Activated CD4-positive, alpha-beta memory T cell treated with anti-CD3 and anti-CD28 coated beads, Interleukin-2, amount 10 ng/mL, durations not matched to agents 7 days and 5 days (primary cell): ENCODE measurements at places on chromosomes 7 and 10. TPM values are rescaled to one million over a fixed set of nuclear protein-coding genes. Genes with fewer than 3 reads are reported as not detected.

The SLC35G1 gene
- 3.5 TPM for total RNA-seq

DNA sequence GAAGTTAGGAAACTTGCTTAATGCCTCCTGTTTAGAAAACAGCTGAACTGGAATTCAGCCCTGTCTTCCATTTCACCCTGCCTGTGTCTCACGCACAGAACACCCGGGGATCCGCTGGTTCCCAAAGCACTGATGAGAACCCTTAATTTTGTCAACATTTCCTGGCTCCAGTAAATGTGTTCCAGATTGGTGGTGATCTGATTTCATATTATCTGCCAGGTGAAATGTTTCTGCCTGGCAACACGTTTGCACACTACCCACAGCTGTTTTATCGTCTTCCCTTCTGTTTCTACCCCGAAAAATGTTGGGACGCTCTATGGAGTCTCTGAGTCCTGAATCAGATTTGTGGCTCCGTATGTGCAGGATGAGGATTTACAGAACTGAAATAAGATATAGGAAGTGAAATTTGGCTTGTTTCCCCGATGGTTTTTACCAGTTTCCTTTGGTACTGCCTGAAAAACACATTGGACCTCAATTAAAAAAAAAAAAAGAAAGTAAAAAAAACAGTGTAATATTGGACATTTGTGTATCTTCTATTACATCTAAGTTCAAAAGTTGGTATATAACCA, 29.0 kb downstream of the MRC1 start:
- no peaks in the 10 kb centered on the region for H3K36me3 ChIP-seq
- no peak overlapping the region for H3K27ac ChIP-seq
- peaks cover 6% of the 10 kb centered on the region for H3K27me3 ChIP-seq
- H3K4me3 ChIP-seq: no peak overlapping the region

- no peaks in the 10 kb centered on the region for H3K36me3 ChIP-seq
- no peak for DNase-seq
- H3K4me1 ChIP-seq: no peaks in the 10 kb centered on the region
- H3K4me3 ChIP-seq: no peak overlapping the region
- H3K27ac ChIP-seq: no peak overlapping the region
These were observed 70.1 kb downstream of the ZPBP start for GRCh38 chr7:50022991-50023390.

- no peak for DNase-seq
- H3K27me3 ChIP-seq: peaks cover 14% of the 10 kb centered on the region
- no peak overlapping the region for H3K27ac ChIP-seq
- H3K36me3 ChIP-seq: no peaks in the 10 kb centered on the region
- no peaks in the 10 kb centered on the region for H3K4me1 ChIP-seq
- no peak overlapping the region for H3K4me3 ChIP-seq
These were observed 21.2 kb downstream of the LSMEM1 start for GRCh38 chr7:112501801-112502503.

DNA sequence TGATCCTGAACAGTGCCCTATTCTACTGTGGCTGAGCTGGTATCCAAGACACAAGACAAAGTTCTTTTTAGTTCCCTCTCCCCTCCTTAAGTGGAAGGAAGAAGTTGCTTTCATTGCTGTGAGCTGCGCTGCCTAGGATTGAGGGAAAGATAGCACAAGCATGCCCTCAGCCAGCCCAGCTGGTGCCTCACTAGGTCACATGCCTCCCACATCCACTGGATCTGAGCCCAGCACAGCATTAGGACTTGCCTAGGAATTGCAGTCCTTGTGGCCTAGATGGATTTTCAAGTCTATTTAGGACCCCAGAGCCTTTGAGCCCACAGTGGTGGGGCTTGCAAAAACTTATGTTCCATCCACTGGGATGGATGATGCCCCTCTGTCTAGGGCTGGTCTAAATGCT, 214.2 kb downstream of the ZNF248 start:
- no peaks in the 10 kb centered on the region for H3K36me3 ChIP-seq
- no peak overlapping the region for H3K27ac ChIP-seq
- H3K4me3 ChIP-seq: no peak overlapping the region
- no peak for DNase-seq
- H3K4me1 ChIP-seq: no peaks in the 10 kb centered on the region
- no peaks in the 10 kb centered on the region for H3K27me3 ChIP-seq

- no peak overlapping the region for H3K27ac ChIP-seq
- H3K4me1 ChIP-seq: no peaks in the 10 kb centered on the region
- no peak for DNase-seq
- H3K4me3 ChIP-seq: no peak overlapping the region
- peaks cover 7% of the 10 kb centered on the region for H3K36me3 ChIP-seq
- no peaks in the 10 kb centered on the region for H3K27me3 ChIP-seq
These were observed 29.7 kb downstream of the C1QL3 start for GRCh38 chr10:16491933-16492332.

- no peak for DNase-seq
- no peak overlapping the region for H3K27ac ChIP-seq
- no peak overlapping the region for H3K4me3 ChIP-seq
- H3K4me1 ChIP-seq: no peaks in the 10 kb centered on the region
- H3K27me3 ChIP-seq: no peaks in the 10 kb centered on the region
These were observed 141.3 kb downstream of the JMJD1C start for GRCh38 chr10:63324495-63324854.

DNA sequence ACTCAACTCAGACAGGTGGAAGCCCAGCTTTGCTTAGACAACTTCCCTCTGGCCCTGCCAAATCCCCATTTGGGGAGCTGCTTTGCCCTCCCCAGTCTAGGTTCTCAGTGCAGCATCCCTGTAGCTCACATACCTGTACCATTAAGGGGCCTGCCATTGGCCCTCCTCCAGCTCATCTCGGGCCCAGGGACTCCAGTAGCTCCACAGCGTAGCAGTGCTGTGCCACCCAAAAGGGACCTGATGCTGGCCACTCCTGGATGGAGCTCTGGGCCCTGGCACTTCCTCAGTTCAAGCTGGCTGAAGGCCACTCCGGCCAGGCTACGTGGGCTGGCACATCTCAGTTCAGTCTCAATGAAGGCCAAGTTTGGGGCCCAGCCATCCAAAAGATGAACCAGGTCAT, 7.4 kb downstream of the LRIT1 start:
- no peaks in the 10 kb centered on the region for H3K36me3 ChIP-seq
- H3K27me3 ChIP-seq: peaks cover 9% of the 10 kb centered on the region
- no peak overlapping the region for H3K4me3 ChIP-seq
- no peak for DNase-seq

GRCh38 chr7:121442845-121443244, 46.7 kb upstream of the FAM3C start:
- H3K27ac ChIP-seq: peak overlapping the region; percentile 45
- peak; percentile 35 for DNase-seq
- H3K4me3 ChIP-seq: no peak overlapping the region

DNA sequence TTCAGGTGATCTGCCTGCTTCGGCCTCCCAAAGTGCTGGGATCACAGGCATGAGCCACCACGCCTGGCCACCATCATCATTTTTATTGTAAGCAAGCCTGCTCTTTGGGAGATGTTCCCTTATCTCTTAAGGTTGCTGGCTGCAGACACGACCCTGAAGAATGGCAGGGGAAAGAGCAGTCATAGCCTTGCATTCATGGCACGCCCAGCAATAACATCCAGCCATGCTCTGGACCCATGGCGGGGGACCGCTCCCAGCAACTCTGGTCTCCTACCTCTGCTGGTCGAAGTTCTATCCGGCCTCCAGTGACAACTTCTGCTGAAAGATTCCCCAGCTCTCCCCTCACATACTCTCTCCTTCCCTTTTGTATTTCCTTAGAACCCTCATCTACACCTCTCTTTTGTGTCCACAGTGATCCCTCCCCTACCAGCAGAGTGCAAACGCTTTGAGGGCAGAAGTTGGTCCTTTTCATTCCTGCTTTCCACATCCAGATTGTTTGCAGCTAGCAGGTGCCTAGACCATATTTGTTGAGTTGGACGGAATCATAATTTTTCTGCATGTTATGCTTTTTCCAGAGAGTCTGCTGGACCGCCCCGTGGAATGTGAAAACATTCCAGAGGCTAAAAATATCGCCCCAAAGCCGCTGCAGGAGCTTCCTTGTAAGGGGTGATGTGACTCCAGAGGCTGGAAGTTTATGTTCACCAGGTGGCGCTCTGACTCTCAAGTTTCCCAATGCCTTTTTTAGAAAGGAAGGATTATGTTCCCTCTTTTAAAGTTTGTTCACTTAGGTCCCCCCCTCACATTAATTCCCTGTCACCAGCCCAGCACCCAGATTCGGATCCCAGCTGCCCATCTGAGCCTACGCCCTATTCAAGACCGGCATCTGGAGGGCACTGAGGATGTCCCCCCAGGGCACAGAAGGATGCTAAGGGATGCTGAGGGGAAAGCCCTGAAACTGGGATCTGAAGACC, 4.3 kb upstream of the MARVELD1 start:
- peak; percentile 41 for DNase-seq
- no peaks in the 10 kb centered on the region for H3K36me3 ChIP-seq

The TUBB8 gene
- total RNA-seq: not detected

DNA sequence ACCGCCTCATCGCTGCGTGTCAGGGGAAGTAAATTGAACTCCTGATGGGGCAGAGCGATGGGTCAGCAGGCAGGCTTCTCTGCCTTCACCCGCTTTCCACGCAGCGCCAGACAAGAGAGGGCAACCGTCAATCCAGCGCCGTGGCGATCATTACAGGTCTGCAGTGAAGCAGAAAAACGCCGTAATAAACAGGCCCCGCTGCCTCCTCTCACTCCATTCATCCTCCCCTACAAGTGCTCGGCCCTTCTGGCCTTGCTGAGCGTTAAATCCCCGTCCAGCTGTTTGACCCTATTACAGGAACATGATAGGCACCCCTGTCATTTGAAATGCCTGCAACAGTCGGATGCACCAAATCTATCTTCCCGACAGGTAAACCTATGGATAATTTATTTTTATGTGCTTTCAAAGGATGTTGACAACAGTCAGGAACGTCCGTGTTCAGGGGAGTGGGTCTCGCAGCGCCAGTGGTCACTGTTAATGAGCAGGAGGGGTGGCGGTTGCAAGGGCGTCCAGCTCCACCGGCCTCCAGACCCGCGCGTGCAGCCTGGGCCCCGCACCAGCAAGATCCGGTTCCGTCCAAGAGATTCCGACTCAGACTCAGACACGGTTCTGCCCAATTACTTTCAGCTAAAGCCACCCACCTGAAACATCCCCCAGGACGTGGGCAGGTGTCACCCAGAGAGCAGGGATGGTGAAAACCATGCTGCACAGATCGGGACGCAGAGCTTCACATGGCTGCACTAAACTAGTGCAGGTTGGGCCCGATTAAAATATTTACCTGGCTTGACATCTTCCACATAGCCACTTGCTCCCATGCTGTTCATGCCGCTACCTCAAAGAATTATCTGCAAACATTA, 508.0 kb upstream of the MGMT start:
- H3K4me3 ChIP-seq: no peak overlapping the region
- no peak for DNase-seq
- no peaks in the 10 kb centered on the region for H3K4me1 ChIP-seq
- no peaks in the 10 kb centered on the region for H3K27me3 ChIP-seq
- H3K27ac ChIP-seq: no peak overlapping the region

DNA sequence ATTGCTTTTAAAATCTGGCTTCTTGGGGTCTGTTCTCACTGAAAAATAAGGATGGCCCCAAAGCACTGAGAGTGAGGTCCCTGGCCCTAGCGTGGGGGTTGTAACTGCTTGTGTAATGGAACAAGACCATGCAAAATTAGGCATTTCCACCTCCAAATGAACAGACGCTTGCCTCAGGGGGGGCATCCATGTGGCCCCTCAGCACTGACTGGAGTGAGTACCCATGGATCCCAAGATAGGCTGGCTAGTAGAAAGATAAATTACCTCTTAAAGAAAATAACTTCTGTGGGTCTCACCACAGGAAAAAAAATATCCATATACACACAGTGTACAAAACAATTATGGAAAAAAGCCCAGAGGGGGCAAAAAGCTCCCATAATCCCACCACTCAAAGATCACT, 15.2 kb upstream of the CPA1 start:
- no peaks in the 10 kb centered on the region for H3K27me3 ChIP-seq
- no peaks in the 10 kb centered on the region for H3K36me3 ChIP-seq
- peaks cover 3% of the 10 kb centered on the region for H3K4me1 ChIP-seq
- no peak for DNase-seq
- H3K4me3 ChIP-seq: no peak overlapping the region

The DLX5 gene
- total RNA-seq: not detected

- H3K36me3 ChIP-seq: no peaks in the 10 kb centered on the region
- DNase-seq: no peak
- H3K4me3 ChIP-seq: no peak overlapping the region
- no peaks in the 10 kb centered on the region for H3K27me3 ChIP-seq
These were observed 15.2 kb downstream of the SLC13A4 start for GRCh38 chr7:135712796-135713195.

- H3K27me3 ChIP-seq: no peaks in the 10 kb centered on the region
- H3K36me3 ChIP-seq: no peaks in the 10 kb centered on the region
- H3K4me1 ChIP-seq: no peaks in the 10 kb centered on the region
- no peak overlapping the region for H3K4me3 ChIP-seq
- DNase-seq: no peak
These were observed 128.5 kb downstream of the ANKRD7 start for GRCh38 chr7:118352867-118353453.

DNA sequence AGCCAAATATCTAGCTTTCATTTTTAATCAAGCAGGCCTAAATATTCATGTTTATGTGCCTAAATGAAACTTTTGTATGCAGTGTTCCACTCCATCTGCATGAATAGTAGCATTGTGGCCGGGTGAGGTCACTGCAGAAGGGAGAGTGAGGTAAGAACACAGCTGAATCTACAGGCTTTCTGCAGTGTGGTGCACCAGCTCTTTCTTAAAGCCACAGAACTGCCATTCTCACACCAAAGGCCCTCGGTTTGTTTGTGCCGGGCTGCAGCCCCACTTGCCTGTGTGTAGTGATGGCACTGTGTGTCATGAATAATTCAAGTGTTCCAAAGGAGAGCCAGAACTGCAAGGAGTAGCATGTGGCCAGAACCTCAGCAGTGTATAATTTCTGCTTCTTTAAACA, 204.1 kb downstream of the TRIL start:
- no peak overlapping the region for H3K4me3 ChIP-seq
- H3K27ac ChIP-seq: no peak overlapping the region
- no peaks in the 10 kb centered on the region for H3K36me3 ChIP-seq
- H3K4me1 ChIP-seq: no peaks in the 10 kb centered on the region
- no peaks in the 10 kb centered on the region for H3K27me3 ChIP-seq
